ENCODE measurements at places on chromosomes 5 and 9.

DNA sequence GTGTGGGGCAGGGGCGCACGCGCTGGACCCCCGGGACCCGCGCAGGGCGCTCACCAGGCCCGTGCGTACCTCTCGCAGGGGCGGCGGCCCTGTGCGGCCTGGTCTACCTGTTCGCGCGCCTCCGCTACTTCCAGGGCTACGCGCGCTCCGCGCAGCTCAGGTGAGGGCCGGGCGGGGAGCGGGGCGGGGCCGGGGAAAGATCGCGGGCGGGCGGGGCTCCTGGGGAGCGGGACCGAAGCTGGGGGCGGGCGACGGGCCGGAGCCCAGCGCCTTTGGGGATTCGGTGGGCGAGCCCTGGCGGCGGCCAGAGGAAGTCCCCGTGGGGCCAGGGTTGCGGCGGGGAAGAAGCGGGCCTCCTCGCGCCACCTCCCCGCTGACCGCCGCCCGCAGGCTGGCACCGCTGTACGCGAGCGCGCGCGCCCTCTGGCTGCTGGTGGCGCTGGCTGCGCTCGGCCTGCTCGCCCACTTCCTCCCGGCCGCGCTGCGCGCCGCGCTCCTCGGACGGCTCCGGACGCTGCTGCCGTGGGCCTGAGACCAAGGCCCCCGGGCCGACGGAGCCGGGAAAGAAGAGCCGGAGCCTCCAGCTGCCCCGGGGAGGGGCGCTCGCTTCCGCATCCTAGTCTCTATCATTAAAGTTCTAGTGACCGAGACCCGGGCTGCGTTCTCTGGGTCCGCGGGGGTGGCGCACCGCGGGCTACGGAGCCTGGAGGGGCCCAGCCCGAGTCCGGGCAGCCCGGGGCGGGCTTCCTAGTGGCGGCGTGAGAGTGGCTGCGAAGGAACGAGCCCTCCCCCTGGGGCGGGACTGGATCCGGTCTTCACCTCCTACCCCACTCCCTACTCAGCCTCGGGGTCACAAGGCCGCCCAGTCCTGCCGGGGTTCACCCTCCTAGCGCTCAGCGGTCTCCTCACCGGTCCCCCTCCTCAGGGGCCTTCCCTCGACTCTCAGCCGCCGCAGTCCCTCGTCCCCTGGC, 2.4 kb downstream of the LTC4S start:
- peak; percentile 47 for DNase-seq

GRCh38 chr9:113428062-113428615, 17.6 kb downstream of the C9orf43 start:
- DNase-seq, result no peak

- DNase-seq, result no peak
Measured at GRCh38 chr5:124410539-124411488, 335.6 kb downstream of the ZNF608 start.

- DNase-seq, result no peak
Measured at GRCh38 chr5:14097998-14098471, 45.1 kb upstream of the TRIO start.
